ENCODE measurements at places on chromosomes 6 and 20.

GRCh38 chr6:163183806-163184205 is 230.7 kb upstream of the QKI start:
- ATAC-seq: no peak
- H3K27me3 ChIP-seq: peaks cover 15% of the 10 kb centered on the region
- no peak overlapping the region for H3K27ac ChIP-seq
- no peaks in the 10 kb centered on the region for H3K36me3 ChIP-seq
- H3K4me3 ChIP-seq: no peak overlapping the region

GRCh38 chr20:6302041-6302440 is 179.2 kb upstream of the FERMT1 start:
- no peak for ATAC-seq
- no peak overlapping the region for H3K4me3 ChIP-seq
- no peaks in the 10 kb centered on the region for H3K36me3 ChIP-seq
- no peak overlapping the region for H3K27ac ChIP-seq

DNA sequence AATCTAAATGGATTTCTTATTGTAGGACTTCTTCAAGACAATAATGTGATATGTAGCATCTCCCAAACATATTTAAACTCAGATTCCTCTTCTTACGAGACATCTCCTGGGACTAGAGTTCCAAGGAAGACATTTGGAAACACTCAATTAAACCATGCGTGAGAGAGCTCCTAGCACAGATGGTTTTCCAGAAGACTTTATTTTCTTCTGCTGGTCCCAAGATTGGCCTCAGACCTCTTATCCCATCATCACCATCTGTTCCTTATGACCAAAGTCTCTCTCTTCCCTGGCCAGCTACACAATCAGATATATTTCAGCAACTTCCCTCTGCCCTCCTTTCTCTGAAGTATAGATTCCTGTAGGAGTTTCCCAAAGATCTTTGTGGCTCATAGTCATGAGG is 93.2 kb upstream of the JARID2 start:
- no peaks in the 10 kb centered on the region for H3K36me3 ChIP-seq
- peaks cover 26% of the 10 kb centered on the region for H3K4me1 ChIP-seq
- ATAC-seq: no peak
- H3K27ac ChIP-seq: no peak overlapping the region
- H3K27me3 ChIP-seq: no peaks in the 10 kb centered on the region
- H3K4me3 ChIP-seq: no peak overlapping the region

GRCh38 chr6:141851063-141851462 is 281.7 kb upstream of the GJE1 start:
- no peak for ATAC-seq
- no peaks in the 10 kb centered on the region for H3K36me3 ChIP-seq
- no peak overlapping the region for H3K4me3 ChIP-seq
- no peaks in the 10 kb centered on the region for H3K27me3 ChIP-seq

- H3K4me1 ChIP-seq: no peaks in the 10 kb centered on the region
- peaks cover 32% of the 10 kb centered on the region for H3K27me3 ChIP-seq
- no peak for ATAC-seq
- no peaks in the 10 kb centered on the region for H3K36me3 ChIP-seq
- no peak overlapping the region for H3K4me3 ChIP-seq
Observed at GRCh38 chr6:2622671-2623070, 128.1 kb downstream of the MYLK4 start.

DNA sequence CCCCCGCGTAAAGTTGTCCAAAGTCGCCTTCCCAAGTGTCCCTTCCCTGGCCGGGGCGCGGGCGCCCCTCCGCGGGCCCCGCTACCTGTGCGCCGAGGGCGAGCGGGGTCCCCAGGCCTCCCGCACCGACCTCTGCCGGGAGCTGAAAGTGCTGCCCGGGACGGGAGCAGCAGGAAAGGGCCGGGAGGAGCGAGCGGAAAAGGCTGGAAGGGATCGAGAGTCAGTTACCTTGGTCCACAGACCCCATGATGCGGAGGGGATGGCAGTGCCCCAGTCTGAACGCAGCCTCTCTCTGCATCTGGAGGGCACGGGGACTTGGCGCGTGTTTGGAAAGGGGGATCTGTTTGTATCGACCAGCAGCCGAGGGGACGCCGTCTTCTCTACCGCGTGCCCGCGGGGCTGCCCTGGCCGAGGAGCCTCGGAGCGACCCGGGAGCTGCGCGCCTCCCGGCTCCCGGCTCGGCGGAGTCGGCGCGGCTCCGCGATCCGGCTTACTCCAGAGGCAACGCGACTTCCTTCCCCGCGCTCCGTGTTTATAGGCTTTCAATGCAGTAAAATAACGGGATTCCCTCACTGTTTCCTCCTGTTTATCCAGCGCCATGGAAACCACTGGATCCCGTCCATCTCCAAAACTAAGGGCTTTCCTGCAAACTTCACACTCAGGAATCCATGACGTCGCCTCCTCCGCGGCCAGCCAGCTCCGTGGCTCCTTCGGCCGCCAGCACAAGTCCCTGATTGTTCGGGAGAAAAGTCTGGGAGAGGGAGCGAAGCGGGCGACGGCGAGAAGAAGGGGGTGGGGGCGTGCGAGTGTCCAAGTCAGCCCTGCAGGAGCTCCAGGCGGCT is 20.0 kb upstream of the NFATC2 start:
- H3K4me3 ChIP-seq: peak overlapping the region; percentile 63
- peaks cover 54% of the 10 kb centered on the region for H3K27me3 ChIP-seq
- H3K27ac ChIP-seq: no peak overlapping the region
- ATAC-seq: peak; percentile 53

- no peak overlapping the region for H3K4me3 ChIP-seq
- no peaks in the 10 kb centered on the region for H3K36me3 ChIP-seq
- no peaks in the 10 kb centered on the region for H3K4me1 ChIP-seq
Observed at GRCh38 chr6:23140871-23141270, 571.5 kb downstream of the HDGFL1 start.

DNA sequence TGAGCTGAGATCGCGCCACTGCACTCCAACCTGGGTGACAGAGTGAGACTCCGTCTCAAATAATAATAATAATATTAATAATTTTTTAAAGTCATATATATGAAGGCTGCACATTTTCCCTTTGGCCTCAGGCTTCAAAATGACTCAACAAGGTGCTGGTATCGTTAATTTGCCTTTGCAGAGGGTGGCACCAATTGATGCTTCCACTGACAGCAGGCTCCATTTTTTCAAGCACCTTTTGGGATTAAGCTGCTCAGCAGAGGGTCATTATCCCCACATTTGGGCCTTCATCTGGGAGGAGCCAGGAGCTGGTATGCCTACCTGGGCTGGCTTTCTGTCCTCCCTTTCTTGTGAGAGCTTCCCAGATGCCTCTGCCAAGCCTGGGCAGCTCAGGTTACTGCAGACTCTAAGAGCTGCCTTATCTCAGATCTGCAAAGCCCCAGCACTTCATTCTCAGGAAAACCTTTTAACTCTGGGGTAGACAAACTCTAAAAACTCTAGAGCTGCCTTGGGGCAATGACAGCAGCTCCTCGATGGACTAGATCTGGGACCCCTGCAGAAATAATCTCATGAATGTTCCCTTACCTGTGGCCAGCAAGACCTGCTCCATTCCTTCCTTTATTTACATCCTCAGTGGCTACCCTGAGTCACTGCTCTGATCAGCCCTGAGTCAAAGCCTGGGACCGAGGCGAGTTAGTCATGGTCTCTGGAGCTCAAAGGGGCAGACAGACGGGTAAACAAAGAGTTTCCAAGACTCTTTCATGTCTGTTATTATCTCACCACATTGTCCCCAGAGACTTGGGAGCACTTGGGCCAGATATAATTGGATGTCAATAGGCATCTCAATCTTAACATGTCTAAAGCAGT is 80.0 kb upstream of the EYA2 start:
- H3K36me3 ChIP-seq: no peaks in the 10 kb centered on the region
- H3K4me3 ChIP-seq: no peak overlapping the region
- ATAC-seq: no peak
- no peak overlapping the region for H3K27ac ChIP-seq

GRCh38 chr6:131574133-131574532 is 1.1 kb downstream of the ARG1 start:
- no peak for ATAC-seq
- H3K4me3 ChIP-seq: no peak overlapping the region
- no peak overlapping the region for H3K27ac ChIP-seq
- H3K27me3 ChIP-seq: no peaks in the 10 kb centered on the region

DNA sequence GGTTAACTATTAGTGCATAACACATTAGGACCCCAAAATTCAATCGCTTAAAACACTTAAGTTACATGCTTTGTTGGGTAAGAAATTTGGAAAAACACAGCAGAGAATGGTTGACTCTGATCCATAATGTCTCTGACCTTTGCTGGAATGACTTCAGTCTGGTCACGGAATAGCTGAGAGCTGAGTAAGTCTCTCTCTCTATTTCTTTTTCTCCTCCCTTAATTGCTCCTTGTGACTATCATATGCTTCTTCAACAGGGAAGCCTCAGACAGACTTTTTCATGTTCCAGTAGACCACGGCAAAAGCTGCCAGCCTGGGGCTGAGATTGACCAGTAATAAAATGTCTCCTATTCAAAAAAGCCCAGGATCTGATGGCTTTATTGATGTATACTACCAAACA is 4.8 kb downstream of the OR12D1 start:
- no peak overlapping the region for H3K4me3 ChIP-seq
- peaks cover 19% of the 10 kb centered on the region for H3K27me3 ChIP-seq
- no peak overlapping the region for H3K27ac ChIP-seq
- no peaks in the 10 kb centered on the region for H3K4me1 ChIP-seq
- no peak for ATAC-seq

DNA sequence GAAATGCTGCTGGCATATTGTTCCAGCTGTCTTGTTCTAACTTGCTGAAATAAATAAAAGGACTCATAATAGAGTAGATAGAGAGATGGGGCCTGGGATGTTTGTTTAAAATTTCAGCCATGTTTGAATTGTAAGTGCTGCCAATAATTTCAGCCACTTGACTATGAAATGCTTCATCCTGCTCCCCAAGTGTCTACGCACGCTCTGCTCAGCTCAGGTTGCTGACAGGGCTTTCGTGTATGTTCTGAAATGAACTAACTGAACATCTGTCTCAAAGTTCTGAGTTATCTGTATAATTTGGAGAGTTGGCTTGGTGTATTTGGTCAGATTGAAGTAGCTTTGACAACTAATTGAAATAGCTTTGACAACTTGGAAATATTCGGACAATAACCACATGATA is 387.8 kb downstream of the BMP2 start:
- H3K4me3 ChIP-seq: no peak overlapping the region
- H3K27me3 ChIP-seq: no peaks in the 10 kb centered on the region
- no peak for ATAC-seq
- H3K36me3 ChIP-seq: no peaks in the 10 kb centered on the region

All from stimulated activated memory B cell treated with anti-CD40 and anti-IgM and Interleukin-4, amounts not matched to agents 10 μg/mL and 1 μg/mL and 100 μg/mL, for 72 hours (primary cell).